HTR-8/SVneo (cell line): ENCODE measurements at places on chromosomes 1 and 21.
A peak's percentile ranks its signal among the peaks of the same experiment; 100 is the strongest.

GRCh38 chr1:9871707-9872425, 38.2 kb downstream of the CTNNBIP1 start:
- DNase-seq = no peak

GRCh38 chr1:204074274-204075138, 1.6 kb downstream of the SOX13 start:
- DNase-seq = peak; percentile 52

GRCh38 chr1:82795508-82796149, 994.9 kb downstream of the ADGRL2 start:
- DNase-seq = no peak

- peak; percentile 18 for DNase-seq
Observed at GRCh38 chr1:9181176-9181906, 52.4 kb upstream of the GPR157 start.

DNA sequence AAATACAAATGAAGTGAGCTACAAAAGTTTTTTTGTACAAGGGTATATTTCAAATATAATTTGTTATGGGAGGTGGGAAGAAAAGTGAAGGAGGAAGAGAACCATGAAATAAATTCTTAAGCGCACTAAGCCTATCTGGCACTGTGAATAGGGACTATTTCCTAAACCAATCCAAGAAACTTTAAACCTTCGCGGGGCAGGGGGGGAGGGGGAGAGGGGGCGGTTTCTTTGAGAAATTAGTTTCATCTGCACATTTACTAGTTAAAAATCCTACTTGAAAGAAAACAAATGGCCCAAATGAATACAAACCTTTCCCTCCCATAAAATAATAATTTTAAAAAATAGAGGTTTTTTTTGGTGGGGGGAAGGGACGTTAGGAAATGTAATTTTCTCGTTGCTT, 364 bp downstream of the GOLPH3L start:
- no peak for DNase-seq

- no peak for DNase-seq
Observed at GRCh38 chr1:228810878-228811711, 75.8 kb downstream of the RHOU start.

- no peak for DNase-seq
Observed at GRCh38 chr1:114756949-114757454, 782 bp downstream of the CSDE1 start.

GRCh38 chr1:21749109-21749508, 33.8 kb downstream of the USP48 start:
- no peak for DNase-seq

DNA sequence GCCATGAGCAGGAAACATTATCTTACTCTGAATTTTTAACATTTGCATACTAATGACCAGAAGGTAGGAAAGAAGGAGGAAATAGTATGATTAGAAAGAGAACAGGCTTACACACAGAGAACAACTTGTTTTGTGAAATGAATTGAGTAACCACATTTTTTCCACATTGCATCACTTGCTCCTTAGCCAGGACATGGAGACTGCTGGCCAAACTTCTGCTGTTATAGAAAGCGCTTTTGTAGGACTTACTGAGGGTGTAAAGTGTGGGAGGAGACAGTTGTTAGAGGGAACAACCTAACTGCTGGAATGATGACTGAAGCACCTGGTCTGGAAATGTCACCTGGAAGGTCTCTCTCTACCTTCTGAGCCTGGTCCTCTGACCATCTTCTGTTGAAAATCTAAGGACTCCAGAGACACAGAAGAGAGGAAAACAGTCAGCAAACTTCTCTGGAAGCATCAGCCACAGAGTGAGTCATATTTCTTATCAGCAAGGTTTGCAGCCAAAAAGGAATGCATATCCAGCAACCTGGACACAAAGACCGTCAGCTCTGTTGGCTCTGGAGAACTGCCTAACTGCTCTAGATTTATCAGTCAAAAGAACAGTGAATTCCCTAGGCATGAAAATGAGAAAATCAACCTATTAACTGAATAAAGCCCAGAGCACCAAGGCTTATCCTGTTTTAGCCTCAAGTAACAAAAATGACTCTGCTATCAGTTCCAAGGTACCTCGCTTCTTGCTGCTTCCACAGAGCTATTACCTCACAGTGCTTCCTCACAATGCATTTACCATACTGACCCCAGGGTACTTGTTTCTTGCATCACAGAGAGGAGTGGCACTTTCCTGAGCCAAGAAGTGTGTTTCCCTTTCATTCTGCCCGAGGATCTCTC, 88.0 kb upstream of the SLFNL1 start:
- DNase-seq = peak; percentile 45

DNA sequence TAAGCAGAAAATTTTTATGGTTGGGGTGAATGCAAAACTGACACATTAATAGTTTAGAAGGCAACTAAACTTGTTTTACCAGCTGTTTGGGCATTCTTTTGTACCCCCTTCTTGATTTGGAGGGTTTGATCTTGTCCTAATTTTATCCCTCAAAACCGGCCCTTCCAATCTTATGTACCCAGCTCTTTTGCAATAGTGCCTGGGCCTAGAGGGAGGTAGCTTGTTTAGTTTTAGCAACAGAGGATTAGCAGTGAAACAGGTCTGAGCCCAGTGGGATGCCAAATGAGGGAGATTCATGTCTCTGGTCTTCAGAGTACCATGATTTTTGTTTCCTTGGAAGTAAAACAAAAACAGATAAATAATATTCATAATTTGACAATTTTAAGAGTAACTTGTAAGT, 45.1 kb downstream of the CRP start:
- no peak for DNase-seq

DNA sequence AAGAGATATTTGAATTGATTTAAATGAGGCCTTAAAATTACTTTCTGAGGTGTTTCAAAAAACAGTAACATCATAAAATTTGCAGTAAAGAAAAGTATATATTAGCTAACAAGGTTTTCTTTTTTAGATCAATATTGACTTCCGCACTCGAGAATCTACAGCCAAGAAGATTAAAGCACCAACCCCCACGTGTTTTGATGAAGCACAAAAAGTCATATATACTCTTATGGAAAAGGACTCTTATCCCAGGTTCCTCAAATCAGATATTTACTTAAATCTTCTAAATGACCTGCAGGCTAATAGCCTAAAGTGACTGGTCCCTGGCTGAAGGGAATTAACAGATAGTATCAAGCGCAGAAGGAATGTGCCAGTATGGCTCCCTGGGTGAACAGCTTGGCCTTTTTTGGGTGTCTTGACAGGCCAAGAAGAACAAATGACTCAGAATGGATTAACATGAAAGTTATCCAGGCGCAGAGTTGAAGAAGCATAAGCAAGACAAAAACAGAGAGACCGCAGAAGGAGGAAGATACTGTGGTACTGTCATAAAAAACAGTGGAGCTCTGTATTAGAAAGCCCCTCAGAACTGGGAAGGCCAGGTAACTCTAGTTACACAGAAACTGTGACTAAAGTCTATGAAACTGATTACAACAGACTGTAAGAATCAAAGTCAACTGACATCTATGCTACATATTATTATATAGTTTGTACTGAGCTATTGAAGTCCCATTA, 3.6 kb downstream of the RGS1 start:
- no peak for DNase-seq

- no peak for DNase-seq
Observed at GRCh38 chr1:33719771-33720670, 143.9 kb upstream of the HMGB4 start.

GRCh38 chr1:230563591-230563990, 78.7 kb upstream of the COG2 start:
- no peak for DNase-seq

DNA sequence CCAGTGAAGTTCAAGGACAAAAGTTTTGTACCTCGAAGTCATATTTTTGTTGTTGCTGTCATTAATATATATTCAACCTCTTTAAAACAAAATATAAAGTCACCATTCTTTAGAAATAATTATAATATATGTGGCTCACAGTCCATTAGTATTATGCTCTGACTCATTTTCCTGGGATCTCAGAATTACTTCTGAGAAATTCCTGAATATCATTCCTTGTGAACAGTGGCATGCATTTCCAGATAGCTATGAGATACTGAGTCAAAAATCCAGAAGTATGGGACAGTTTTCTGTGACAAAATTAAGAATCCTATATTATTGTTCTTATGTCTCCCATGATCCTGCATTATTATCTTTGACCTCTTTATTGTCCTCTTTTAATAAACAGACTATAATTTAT, 13.8 kb upstream of the RGS21 start:
- DNase-seq = no peak

DNA sequence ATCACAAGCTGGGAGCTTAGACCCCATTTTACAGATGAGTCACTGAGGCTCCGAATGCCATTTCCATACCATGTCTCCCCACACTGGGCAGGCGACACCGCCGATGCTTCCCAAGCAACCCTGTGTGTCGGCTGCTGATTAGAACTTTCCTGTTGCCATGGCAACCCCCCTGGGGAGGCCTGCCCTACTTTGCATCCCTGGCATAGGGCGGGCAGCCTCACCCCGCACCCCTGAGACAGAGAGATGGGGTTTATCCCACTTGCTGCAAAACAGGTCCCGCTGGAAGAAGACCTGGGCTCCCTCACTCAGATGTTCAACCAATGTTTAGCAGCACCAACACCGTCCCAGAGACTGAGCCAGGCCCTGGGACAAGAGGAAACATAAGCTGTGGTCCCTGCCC, 81.5 kb downstream of the CAMK2N1 start:
- no peak for DNase-seq

GRCh38 chr1:213484333-213484732, 433.3 kb downstream of the RPS6KC1 start:
- no peak for DNase-seq

DNA sequence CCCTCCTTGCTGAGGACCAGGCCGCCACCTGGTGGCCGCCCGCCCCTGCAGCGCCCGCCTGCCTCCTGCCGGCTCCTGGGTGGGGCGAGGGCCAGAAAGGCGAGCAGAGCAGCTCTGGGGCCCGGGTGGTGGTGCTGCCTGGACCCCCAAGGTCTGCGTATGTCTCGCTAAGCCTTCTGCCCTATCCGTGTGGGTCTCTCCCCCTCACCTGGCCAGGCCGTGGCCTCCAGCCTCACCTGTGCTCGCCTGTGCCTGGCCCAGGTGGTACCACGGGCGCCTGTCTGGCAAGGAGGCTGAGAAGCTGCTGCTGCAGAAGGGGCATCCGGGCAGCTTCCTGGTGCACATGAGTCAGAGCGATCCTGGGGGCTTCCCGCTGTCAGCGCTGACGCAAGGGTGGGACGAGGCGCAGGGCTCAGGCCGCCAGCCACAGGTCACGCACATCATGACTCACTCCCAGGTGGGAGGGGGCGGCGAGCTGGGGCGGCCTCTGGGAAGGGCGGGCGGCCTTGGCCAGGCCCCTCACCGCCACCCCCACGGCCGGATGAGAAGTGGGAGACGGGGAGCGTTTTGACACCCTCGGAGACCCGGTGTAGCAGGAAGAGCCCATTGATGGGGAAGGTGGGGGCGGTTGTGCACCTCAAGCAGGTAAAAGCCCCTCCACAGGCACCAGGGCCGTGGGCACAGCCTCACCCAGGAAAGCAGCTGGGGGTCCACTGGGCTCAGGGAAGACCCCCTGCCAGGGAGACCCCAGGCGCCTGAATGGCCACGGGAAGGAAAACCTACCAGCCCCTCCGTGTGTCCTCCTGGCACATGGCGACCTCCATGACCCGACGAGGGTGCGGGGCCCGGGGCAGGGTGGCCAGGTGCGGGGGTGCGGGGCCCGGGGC, 9.9 kb downstream of the RNF223 start:
- DNase-seq = peak; percentile 95

DNA sequence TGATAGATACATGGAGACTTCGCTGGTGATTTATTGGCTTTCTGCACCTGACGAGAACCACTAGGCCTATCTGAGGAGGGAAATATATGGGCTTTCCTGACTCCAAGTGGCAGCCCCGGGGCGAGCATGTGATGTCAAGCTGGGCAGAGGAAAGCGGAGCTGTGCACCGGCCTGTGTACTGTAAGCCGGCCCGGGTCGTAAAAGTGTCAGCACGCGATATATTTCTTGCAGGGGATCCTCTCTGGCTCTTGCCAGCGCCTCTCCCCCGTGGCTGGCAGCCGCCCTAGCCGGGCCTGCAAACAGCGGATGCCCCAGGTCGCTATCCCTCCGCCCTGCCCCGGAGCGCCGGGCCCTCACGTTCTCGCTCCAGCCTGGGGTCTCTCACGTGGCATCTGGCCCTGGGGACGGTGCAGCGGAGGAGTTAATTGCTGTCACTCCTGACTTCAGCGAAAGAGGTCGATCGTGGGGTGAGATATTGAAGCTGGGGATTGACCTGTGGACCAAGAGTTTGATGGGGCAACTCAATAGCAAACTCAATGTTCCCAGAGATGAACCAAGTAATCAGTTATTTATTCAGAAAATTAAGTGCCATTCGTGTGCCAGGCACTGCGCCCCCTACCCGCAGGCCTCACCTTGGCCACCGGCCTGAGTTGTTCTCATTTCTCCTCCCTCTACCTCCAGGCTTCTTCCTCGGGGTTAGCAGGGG, 41.0 kb upstream of the HAO2 start:
- DNase-seq = peak; percentile 21

DNA sequence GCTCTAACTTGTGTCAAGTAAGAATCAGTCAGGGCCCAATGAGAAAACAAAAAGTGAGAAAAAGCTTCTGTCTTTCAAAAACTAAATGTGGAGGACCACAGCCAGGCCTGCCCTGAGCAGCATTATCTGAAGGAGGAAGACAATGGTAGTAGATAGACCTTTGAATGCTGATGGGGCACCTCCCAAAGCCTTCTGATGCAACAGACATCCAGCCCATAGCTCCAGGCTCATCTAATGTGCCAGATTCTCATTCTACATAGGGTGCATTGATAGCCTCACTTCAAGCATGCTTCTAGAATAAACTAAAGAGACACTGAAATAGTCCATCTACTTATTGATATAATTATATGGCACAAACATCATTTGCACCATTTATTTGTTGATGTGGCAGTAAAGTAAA, 351.6 kb downstream of the HHIPL2 start:
- DNase-seq = no peak

GRCh38 chr1:224883091-224883490, 46.4 kb upstream of the DNAH14 start:
- DNase-seq = no peak

DNA sequence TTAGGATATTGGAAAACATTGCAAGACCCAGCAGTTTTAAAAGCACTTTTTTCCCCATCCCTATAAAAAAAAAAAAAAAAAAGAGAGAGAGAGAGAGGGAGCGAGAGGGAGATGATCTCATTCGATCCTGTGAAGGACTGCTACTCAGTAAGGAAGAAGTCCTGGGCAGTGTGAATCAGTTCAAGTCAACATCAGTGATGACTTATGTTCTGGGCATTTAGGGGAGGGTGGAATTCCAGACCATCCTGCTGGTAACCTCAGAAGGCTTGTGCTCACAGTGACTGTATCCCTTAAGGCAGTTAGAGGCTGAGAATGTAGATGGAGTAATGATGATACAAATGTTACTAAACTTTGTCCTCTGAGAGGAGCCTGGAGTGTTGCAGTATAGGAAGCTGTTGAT, 151.4 kb downstream of the TGFB2 start:
- peak; percentile 83 for DNase-seq
